Activated CD8-positive, alpha-beta T cell treated with anti-CD3 and anti-CD28 coated beads for 36 hours (primary cell): ENCODE measurements at places on chromosomes 16 and 17. TPM values are rescaled to one million over a fixed set of nuclear protein-coding genes. Genes with fewer than 3 reads are reported as not detected.

Gene MMP2
- total RNA-seq: not detected

- peaks cover 19% of the 10 kb centered on the region for H3K27me3 ChIP-seq
- no peaks in the 10 kb centered on the region for H3K36me3 ChIP-seq
- peaks cover 6% of the 10 kb centered on the region for H3K4me1 ChIP-seq
- DNase-seq: no peak
- H3K4me3 ChIP-seq: no peak overlapping the region
- H3K27ac ChIP-seq: no peak overlapping the region
Observed at GRCh38 chr16:14003074-14003570, 68.0 kb upstream of the MRTFB start.

DNA sequence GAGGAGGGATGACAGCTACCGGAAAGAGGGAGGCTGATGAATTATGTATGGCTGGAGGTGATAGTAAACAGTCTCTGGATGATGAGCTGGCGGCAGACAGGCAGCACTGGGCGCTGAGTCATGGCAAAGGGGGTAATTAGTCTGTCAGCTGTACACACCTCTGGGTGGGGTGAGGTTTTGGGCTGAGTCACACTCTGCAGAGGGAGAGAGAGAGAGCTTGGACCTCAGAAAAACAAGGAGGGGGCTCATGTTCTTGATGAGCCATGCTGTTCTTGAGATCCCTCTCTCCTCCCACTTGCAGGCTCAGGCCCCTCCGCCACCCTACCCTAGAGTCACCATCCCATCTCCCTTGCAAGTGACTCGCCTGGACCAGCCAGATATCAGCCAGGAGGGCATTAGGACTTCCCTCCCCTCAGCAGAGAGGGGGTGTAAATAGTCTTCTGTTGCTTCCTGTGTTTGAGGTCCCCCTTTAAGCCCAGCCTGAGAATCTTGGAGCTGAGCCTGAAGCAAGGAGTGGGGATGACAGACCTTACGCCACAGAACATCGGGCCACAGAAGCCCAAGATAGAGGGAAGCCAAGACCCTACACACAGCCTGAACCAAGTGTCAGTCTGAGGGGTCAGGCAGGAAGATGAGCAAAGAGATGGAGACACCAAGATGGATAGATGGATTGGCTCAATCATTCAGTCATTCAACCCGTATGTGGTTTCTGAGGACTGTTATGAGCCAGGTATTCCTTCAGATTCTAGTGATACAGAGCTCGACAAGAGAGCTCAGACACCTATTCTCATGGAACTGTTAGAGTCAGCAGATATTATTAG lies 383.2 kb upstream of the CCL2 start:
- H3K27me3 ChIP-seq: peaks cover 16% of the 10 kb centered on the region
- H3K27ac ChIP-seq: no peak overlapping the region
- no peaks in the 10 kb centered on the region for H3K36me3 ChIP-seq
- no peak overlapping the region for H3K4me3 ChIP-seq
- H3K4me1 ChIP-seq: no peaks in the 10 kb centered on the region

Gene CASKIN1
- total RNA-seq: 7.2 TPM

Gene PABPN1L
- not detected for total RNA-seq

DNA sequence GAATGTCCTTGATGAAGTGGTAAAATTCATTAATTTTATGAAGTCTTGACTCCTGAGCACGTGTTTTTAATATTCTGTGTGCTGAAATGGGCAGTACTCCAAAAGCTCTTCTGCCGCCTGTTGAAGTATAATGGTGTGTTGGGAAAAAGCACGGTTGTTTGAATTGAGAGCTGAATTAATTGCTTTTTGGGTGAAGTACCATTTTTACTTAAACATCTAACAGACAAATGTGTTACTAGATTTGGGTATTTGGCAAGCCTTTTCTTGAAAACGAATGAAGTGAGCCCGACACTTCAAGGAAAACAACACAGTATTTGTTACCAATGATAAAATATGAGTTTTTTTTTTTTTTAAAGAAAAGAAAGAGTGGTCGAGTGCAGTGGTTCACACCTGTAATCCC lies 22.5 kb downstream of the WWP2 start:
- H3K27me3 ChIP-seq: no peaks in the 10 kb centered on the region
- no peak for DNase-seq
- no peak overlapping the region for H3K27ac ChIP-seq
- peaks cover 5% of the 10 kb centered on the region for H3K4me1 ChIP-seq
- peaks cover 15% of the 10 kb centered on the region for H3K36me3 ChIP-seq
- no peak overlapping the region for H3K4me3 ChIP-seq

Gene SYNGR3
- 7.2 TPM for total RNA-seq

DNA sequence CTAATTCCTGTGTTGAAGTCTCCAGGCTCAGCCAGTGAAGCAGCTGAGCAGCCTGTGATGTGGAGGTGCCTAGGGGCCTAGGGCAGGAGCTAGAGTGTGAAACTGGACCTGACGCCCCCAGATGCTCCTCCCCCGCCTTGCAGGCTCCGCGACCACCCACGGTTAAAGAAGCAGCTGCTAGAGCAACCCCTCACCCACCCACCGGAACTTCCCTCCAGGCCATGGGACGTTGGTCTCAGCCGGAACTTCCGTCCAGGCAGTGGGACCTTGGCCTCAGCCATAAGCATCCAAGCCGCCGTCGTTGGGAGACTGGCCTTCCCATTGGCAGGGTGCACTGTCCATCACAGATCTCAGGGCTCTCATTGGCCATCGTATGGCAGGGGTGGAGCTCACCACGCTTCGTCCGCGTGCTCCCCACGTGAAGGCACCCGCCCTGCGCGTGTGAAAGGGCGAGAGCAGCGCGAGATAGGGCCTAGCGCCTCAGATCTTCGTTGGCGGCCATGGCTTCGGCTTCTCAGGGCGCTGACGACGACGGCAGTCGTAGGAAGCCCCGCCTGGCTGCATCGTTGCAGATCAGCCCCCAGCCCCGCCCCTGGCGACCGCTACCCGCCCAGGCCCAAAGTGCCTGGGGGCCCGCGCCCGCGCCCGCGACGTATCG lies at the start of gene ADAD2:
ADAD2 (plus strand) TSS at position 427 of the 658 bp plus-strand sequence; CDS start at position 501, 74 bp downstream.
- no peak within 1 kb of the TSS for H3K27ac ChIP-seq
- peaks cover 16% of the 10 kb centered on the region for H3K4me1 ChIP-seq
- H3K4me3 ChIP-seq: no peak within 1 kb of the TSS

Gene KRTAP2-1
- total RNA-seq: not detected

Gene REXO5
- 16.4 TPM for total RNA-seq

DNA sequence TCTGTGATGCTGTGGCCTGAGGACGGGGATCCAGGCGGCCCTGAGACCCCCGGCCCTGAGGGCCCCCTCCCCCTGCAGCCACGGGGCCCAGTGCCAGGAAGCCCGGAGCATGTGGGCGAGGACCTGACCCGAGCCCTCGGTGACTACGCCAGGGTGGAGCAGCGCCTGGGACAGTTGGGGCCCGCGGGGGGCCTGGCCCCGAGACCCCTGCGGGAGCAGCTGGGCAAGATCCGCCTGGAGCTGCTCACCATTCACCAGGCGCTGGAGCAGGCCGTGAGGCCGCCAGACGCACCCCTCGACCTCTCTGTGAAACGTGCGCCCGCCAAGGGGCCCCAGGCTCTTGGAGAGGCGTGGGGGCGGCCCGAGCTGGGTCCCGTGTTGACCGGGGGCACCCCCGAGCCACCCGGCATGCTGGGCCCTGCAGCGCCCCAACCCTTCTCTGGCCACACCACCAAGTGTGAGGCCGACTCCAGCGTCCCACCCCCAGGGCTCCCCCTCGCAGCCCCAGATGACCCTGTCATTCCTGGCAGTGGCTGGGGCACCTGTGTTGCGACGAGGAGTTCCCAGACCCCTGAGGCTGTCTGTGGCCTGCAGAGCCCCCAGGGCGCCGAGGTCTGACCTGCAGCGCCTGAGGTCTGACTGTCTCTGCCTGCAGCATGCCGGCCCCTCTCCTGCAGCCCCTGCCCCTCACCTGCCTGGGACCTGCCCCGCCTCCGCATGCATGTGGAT lies 2.0 kb upstream of the NHLRC4 start:
- no peak overlapping the region for H3K4me3 ChIP-seq
- no peak for DNase-seq

GRCh38 chr16:52367821-52368220 lies 179.1 kb downstream of the TOX3 start:
- H3K4me3 ChIP-seq: no peak overlapping the region
- H3K27ac ChIP-seq: no peak overlapping the region
- no peaks in the 10 kb centered on the region for H3K36me3 ChIP-seq
- no peak for DNase-seq

DNA sequence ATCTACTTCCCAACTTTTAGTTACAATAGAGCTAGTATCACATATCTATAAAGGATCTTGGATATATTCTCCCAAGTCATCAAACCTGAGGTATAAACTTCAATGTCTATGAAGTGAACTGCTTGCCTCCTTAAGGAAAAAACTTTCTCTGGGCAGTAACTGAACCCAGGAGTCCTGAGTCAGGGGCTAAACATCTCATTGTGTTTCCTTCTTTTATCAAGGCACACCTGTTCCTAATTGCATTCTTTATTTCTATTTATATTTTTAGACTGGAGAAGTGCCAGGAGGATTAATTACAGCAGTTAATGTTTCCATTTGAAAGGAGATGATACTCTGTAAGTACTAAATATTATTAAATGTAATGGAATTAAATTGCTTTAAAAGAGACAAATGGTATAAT lies 98.6 kb downstream of the CDH8 start:
- no peak for DNase-seq
- no peaks in the 10 kb centered on the region for H3K27me3 ChIP-seq
- H3K36me3 ChIP-seq: no peaks in the 10 kb centered on the region
- H3K4me1 ChIP-seq: no peaks in the 10 kb centered on the region
- H3K27ac ChIP-seq: no peak overlapping the region

GRCh38 chr17:72901083-72901482 lies 191.4 kb downstream of the SLC39A11 start:
- no peak for DNase-seq
- H3K4me3 ChIP-seq: no peak overlapping the region
- no peak overlapping the region for H3K27ac ChIP-seq
- peaks cover 4% of the 10 kb centered on the region for H3K36me3 ChIP-seq

DNA sequence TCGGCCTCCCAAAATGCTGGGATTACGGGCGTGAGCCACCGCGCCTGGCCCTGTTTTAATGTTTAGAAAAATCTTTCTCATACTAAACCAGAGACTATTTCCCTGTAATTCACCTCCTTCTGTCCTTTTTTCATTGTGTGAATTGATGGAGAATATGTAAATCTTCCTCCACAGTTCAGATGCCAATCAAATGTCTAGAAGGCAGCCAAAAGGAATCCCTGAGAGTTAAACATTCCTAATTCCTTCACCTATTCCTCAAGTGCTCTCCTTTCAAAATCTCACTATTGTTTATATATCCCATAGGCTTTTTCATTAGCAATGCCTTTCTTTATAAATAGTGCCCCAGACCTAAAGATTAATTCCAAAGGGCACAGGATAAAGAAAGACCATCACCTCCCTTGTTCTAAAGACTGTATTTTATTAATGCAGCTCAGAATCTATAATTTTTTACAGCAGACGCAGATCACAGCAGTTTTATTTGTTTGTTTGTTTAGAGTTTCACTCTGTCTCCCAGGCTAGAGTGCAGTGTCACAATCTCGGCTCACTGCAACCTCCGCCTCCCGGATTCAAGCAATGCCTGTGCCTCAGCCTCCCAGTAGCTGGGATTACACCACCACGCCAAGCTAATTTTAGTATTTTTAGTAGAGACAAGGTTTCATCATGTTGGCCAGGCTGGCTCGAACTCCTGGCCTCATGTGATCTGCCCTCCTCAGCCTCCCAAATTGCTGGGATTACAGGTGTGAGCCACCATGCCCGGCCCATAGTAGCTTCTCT lies 30.5 kb downstream of the COPZ2 start:
- no peak overlapping the region for H3K4me3 ChIP-seq
- H3K4me1 ChIP-seq: peaks cover 11% of the 10 kb centered on the region
- DNase-seq: no peak
- H3K27ac ChIP-seq: no peak overlapping the region
- H3K36me3 ChIP-seq: no peaks in the 10 kb centered on the region
- H3K27me3 ChIP-seq: peaks cover 31% of the 10 kb centered on the region

Gene SPATA32
- 0.63 TPM for total RNA-seq

GRCh38 chr16:9932919-9933653 lies 249.1 kb downstream of the GRIN2A start:
- H3K36me3 ChIP-seq: no peaks in the 10 kb centered on the region
- no peaks in the 10 kb centered on the region for H3K27me3 ChIP-seq
- no peak overlapping the region for H3K4me3 ChIP-seq
- no peaks in the 10 kb centered on the region for H3K4me1 ChIP-seq

Gene MPO
- total RNA-seq: not detected

- DNase-seq: peak; percentile 22
- no peaks in the 10 kb centered on the region for H3K27me3 ChIP-seq
- H3K27ac ChIP-seq: peak overlapping the region; percentile 89
- peaks cover 48% of the 10 kb centered on the region for H3K4me1 ChIP-seq
- H3K4me3 ChIP-seq: no peak overlapping the region
- peaks cover 40% of the 10 kb centered on the region for H3K36me3 ChIP-seq
Observed at GRCh38 chr16:72013888-72014581, 5.5 kb downstream of the DHODH start.

Gene MSRB1
- total RNA-seq: 18.1 TPM

DNA sequence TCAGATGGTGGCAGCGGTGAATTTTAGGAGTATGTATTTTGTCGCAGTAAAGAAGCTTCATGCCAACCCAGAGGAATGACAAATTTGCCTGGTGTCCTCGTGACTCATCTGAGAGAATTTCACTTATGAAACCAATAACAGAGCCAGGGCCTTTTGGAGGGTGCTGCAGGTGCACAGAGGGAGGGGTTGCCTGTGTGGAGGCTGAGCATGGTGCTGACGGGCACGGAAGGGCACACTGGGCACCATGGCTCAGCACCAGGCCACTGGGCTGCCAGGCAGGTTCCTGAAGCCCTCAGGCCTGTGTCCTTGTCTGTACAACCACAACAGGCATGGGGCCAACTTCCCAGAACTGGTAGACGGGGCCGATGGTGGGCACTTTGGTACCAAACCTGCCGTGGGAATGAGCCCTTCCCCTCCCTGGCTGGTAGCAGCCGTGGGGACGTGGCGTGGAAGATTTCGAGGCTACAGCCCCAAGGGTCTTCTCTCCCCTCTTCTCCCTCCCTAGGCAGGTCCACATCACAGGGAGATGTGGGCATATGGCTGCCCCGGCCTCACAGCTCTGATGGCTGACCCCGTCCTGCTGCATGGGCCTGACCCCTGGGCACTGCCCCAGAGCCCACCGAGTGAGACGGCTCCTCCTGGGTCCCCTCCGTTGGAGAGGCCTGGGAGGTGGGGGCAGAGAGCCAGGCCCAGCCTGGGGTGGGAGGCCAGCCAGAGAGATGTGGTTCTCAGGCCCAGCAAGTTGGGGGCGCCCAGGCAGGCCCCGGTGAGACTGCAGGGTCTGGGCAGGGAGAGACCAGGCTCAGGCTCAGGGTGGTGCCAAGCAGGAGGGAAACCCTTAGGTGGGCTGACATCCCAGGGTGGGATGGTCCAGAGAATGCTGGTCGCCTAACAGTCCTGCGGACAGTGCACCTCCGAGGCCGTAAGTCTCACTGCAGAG lies 30.2 kb upstream of the ZNF469 start:
- DNase-seq: no peak
- H3K4me1 ChIP-seq: peaks cover 3% of the 10 kb centered on the region
- no peaks in the 10 kb centered on the region for H3K36me3 ChIP-seq
- no peaks in the 10 kb centered on the region for H3K27me3 ChIP-seq
- no peak overlapping the region for H3K4me3 ChIP-seq
- H3K27ac ChIP-seq: no peak overlapping the region
